Skeletal muscle cell (primary cell): ENCODE measurements at places on chromosomes 5 and 9.

- DNase-seq, result no peak
Observed at GRCh38 chr5:139636207-139636792, 11.8 kb upstream of the CXXC5 start.

DNA sequence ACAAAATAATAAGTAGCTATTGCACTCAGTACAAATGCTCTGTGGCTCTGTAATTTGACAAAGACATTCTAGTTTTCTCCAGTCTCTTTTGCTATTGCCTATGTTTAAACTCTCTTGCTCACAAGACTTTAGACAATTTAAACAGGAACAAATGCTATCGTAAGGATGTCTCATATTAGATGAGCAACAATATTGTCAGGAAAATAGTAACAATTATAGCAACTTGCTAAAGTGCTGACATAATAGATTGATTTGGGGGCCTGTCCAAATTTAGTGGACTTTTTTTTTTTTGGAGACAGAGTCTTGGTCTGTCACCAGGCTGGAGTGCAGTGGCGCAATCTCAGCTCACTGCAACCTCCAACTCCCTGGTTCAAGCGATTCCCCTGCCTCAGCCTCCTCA, 11.8 kb downstream of the KIF2A start:
- no peak for DNase-seq

- no peak for DNase-seq
Observed at GRCh38 chr9:136499071-136499934, 16.5 kb upstream of the SEC16A start.

GRCh38 chr5:1214936-1215220, 10.3 kb upstream of the SLC6A18 start:
- no peak for DNase-seq
